ENCODE measurements at places on chromosomes 6 and 20. TPM values are rescaled to one million over a fixed set of nuclear protein-coding genes. Genes with fewer than 3 reads are reported as not detected.
A peak's percentile ranks its signal among the peaks of the same experiment; 100 is the strongest.

DNA sequence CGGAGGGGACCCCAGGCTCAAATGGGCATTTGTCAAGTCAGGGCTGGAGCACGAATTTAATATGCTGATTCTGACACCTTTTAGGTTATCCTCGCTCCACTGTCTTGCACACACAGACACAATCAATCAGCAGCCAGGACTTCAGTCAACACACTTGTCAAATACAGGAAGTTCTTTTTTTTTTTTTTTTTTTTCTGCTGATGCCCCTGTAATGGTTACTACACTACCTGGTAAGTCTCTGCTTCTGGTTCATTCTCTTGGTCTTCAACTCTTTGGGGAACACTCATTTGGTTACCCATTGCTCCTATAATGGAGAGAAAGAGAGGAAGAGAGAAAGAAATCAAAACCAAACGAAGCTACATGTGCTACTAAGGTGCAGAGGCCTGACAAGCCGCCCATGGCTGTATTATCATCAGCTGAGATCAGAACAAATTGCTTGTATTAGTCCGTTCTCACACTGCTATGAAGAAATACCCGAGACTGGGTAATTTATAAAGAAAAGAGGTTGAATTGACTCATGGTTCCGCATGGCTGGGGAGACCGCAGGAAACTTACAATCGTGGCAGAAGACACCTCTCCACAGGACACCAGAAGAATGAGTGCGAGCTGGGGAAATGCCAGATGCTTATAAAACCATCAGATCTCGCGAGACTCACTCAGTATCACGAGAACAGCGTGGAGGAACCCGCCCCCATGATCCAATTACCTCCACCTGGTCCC, 11.8 kb downstream of the BCAS1 start:
- no peaks in the 10 kb centered on the region for H3K36me3 ChIP-seq
- peaks cover 7% of the 10 kb centered on the region for H3K4me1 ChIP-seq
- H3K4me3 ChIP-seq = no peak overlapping the region

GRCh38 chr6:147567141-147567805, 58.8 kb downstream of the SAMD5 start:
- H3K27me3 ChIP-seq = no peaks in the 10 kb centered on the region
- H3K4me3 ChIP-seq = no peak overlapping the region
- H3K4me1 ChIP-seq = no peaks in the 10 kb centered on the region
- no peak overlapping the region for H3K27ac ChIP-seq
- no peak for DNase-seq

GRCh38 chr20:3190681-3191111, 13.8 kb downstream of the DDRGK1 start:
- H3K27me3 ChIP-seq = no peaks in the 10 kb centered on the region
- H3K27ac ChIP-seq = no peak overlapping the region
- peaks cover 8% of the 10 kb centered on the region for H3K36me3 ChIP-seq
- no peak overlapping the region for H3K4me3 ChIP-seq
- no peak for DNase-seq
- H3K4me1 ChIP-seq = peaks cover 4% of the 10 kb centered on the region

DNA sequence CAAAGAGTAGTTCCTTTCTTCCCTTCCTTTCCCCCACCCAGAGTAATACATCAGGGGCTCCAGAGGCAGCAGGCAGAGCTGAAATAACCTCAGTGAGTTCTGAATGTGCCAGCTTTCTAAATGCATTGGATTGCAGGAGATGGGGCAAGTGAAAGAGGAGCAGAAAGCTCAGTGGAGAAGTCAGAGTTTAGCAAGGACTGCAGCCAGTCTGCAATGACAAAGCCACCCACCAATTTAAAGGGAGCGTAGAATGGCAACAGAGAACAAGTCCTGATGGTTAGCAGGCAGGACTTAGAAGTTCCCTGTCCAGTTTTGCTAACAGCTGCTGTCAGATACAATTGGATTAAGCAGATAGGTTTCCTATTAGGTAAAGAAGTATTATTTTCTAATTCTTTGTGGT, 203.4 kb upstream of the RIN2 start:
- no peak overlapping the region for H3K4me3 ChIP-seq
- H3K27ac ChIP-seq = no peak overlapping the region
- H3K4me1 ChIP-seq = peaks cover 5% of the 10 kb centered on the region
- DNase-seq = no peak
- no peaks in the 10 kb centered on the region for H3K36me3 ChIP-seq

DNA sequence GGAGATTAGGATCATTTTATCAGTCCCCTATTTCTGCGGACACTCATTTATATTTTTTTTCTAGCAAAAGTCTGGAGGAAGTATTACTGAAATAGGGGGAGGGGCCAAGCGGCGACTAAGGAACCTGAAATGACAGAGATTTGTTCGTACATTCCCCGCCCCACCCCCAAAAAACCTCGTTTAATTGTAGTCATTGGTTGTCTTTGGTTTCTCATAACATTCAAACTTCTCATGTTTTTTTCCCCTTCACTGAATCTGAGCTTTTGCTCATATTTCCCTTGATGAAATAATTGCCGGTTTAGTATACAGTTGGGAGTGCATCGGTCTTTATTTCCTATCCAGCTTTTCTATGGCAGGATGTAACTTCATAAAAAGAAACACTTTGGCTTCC, 768 bp upstream of the FYN start:
- H3K27me3 ChIP-seq = peaks cover 2% of the 10 kb centered on the region
- peak overlapping the region; percentile 95 for H3K4me3 ChIP-seq
- peak overlapping the region; percentile 92 for H3K27ac ChIP-seq
- DNase-seq = no peak
- peaks cover 4% of the 10 kb centered on the region for H3K36me3 ChIP-seq

- no peaks in the 10 kb centered on the region for H3K36me3 ChIP-seq
- peak; percentile 52 for DNase-seq
These were observed 11.9 kb downstream of the VSTM2L start for GRCh38 chr20:37914672-37915433.

DNA sequence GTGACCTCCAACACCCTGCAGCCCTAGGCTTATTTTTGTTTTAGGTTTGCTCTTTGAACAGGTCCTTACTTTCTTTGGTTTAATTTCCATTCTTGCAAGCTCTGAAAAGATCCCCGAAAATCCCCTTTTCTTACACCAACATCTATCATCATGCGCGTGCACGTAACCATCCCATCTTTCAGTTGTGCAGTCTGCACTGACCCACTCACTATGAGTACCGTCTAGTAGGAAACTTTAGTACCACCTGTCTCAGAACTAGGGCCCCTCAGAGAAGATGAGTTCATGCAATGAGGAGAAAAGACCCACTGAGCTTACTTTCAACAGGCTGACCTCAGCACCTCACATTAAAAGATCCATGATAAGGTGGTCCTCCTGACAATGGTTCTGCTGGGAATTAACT, 120.6 kb upstream of the AGPAT4 start:
- no peak overlapping the region for H3K4me3 ChIP-seq
- no peaks in the 10 kb centered on the region for H3K36me3 ChIP-seq
- peaks cover 7% of the 10 kb centered on the region for H3K27me3 ChIP-seq
- H3K4me1 ChIP-seq = no peaks in the 10 kb centered on the region
- no peak for DNase-seq
- no peak overlapping the region for H3K27ac ChIP-seq

DNA sequence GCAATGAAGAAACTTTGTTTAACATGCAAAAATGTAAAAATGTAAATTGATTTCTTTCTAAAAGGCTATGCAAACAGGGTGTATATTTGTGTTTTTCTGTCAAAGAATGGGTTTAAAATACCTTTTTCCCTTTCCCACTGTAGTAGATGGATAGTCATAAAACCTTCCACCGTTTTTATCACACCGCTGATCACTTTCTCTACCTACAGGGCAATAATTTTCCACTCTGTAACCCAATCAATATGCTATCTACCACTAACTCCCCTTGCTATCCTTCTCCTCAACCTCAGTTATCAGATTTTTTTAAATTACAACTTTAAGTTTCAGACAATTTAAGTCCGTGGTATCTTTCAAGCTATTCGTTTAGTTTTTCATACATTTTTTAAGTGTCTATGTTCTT, 91.4 kb upstream of the ARID1B start:
- no peaks in the 10 kb centered on the region for H3K36me3 ChIP-seq
- DNase-seq = no peak
- peak overlapping the region; percentile 21 for H3K27ac ChIP-seq

DNA sequence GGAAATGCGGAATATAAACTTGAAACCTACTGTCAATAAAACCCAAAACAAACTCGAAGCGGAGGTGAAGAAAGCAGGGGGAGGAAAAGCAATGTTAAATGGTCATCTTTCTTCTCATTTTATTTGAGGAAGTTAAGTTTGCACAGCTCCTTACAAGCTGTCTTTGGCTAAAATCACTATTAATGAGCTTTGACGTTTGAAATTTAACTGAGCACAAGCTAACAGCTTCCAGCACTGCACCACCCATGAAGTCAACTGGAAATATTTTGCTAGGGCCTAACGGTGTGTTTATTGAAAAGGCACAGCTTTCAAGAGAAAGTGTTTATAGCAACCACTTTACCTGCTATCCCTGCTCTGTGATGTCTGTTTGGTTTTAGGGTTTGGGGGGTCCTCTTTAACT, 103.8 kb downstream of the PKHD1 start:
- DNase-seq = no peak
- H3K27ac ChIP-seq = no peak overlapping the region
- no peaks in the 10 kb centered on the region for H3K36me3 ChIP-seq
- H3K27me3 ChIP-seq = peaks cover 2% of the 10 kb centered on the region

- H3K27me3 ChIP-seq = no peaks in the 10 kb centered on the region
- H3K27ac ChIP-seq = no peak overlapping the region
- no peaks in the 10 kb centered on the region for H3K36me3 ChIP-seq
These were observed 50.3 kb downstream of the LGSN start for GRCh38 chr6:63269470-63269869.

DNA sequence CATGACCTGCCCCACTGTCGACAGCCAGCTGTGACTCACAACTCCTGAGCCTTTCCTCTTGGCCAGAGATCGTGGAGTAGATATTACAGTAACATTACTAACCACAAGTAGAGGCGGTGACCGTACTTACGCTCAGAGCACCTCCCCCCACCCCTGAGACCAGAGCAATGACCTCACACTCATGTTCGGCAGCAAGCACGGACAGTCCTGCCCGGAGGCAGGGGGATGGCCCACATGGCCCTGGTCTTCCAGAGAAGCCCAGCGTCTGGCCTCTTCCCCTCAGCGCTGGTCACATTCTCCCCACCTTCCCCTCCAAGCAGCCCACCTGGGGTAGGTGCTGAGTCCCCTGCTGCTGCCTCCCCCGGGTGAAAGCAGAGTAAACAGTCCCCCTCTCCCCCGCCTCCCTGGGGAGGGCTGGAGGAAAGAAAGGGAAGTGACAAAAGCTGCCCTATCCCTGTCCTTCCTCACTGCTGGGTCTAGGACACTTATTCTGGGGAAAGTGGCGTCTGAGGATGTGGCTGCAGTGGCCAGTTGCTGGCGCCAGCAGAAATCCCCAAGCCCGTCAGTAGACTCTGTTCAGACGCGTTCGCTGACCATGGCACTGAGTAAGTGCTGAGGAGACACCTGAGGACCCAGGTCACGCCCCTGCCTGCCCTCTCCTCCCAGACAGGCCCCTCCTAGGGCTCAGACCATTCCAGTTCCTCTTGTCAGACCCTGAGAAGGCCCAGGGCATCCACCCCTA, 68.5 kb downstream of the MRPL14 start:
- peaks cover 6% of the 10 kb centered on the region for H3K36me3 ChIP-seq
- H3K4me3 ChIP-seq = no peak overlapping the region
- DNase-seq = no peak
- peaks cover 19% of the 10 kb centered on the region for H3K4me1 ChIP-seq
- H3K27me3 ChIP-seq = peaks cover 5% of the 10 kb centered on the region

DNA sequence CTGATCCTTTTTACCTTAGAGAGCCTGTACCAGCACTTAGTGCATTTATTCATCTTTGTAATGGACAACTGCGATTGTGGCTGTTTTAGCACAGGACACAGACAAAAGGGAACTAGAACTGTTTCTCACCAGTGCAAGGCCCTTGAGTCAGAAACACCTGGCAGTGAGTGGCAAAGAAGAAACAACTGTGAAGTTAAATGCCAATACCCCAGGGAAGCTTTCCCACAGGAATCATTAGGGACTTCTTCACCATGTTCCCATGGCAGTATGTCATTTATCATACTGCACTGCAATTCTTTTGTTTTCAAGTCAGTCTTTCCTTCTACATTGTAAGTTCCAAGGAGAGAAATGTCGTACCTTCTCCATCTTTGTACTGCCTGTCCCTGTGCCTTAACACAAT, 28.6 kb upstream of the CDYL start:
- no peak for DNase-seq
- no peaks in the 10 kb centered on the region for H3K4me1 ChIP-seq
- no peaks in the 10 kb centered on the region for H3K36me3 ChIP-seq
- peaks cover 4% of the 10 kb centered on the region for H3K27me3 ChIP-seq
- no peak overlapping the region for H3K27ac ChIP-seq

- H3K27me3 ChIP-seq = peaks cover 4% of the 10 kb centered on the region
- no peak overlapping the region for H3K4me3 ChIP-seq
- H3K36me3 ChIP-seq = peaks cover 3% of the 10 kb centered on the region
- no peak for DNase-seq
These were observed 52.7 kb downstream of the ZDHHC14 start for GRCh38 chr6:157433678-157434081.

- no peak for DNase-seq
- no peaks in the 10 kb centered on the region for H3K27me3 ChIP-seq
- H3K4me3 ChIP-seq = no peak overlapping the region
- H3K4me1 ChIP-seq = peaks cover 1% of the 10 kb centered on the region
- H3K36me3 ChIP-seq = no peaks in the 10 kb centered on the region
These were observed 44.7 kb downstream of the PLAGL1 start for GRCh38 chr6:143963158-143963919.

DNA sequence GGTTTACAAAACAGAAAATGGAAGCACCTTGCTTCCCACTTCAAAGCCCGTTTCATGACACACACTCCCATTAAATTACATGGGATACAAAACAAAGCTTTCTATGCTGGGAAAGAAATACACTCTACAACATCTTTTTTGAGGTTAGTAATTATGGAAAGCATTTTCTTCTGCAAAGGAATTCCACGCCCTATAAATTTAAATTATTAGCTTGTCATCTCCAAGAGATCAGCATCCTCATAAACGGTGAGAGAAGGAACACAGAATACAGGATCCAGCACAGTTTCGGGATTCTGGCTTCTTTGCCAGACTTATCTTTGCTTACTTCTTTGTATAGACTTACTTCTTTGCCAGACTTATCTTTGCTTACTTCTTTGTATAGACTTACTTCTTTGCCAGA, 1.3 kb upstream of the SMPDL3A start:
- DNase-seq = no peak
- no peak overlapping the region for H3K4me3 ChIP-seq
- peaks cover 80% of the 10 kb centered on the region for H3K27me3 ChIP-seq
- H3K36me3 ChIP-seq = peaks cover 2% of the 10 kb centered on the region

GRCh38 chr6:84685983-84686584, 78.3 kb downstream of the TBX18 start:
- no peak overlapping the region for H3K27ac ChIP-seq
- no peaks in the 10 kb centered on the region for H3K36me3 ChIP-seq
- no peaks in the 10 kb centered on the region for H3K4me1 ChIP-seq
- H3K4me3 ChIP-seq = no peak overlapping the region
- no peak for DNase-seq

GRCh38 chr6:63267828-63268227, 52.0 kb downstream of the LGSN start:
- H3K4me3 ChIP-seq = no peak overlapping the region
- no peak for DNase-seq
- no peaks in the 10 kb centered on the region for H3K27me3 ChIP-seq
- H3K27ac ChIP-seq = no peak overlapping the region
- H3K36me3 ChIP-seq = no peaks in the 10 kb centered on the region
- no peaks in the 10 kb centered on the region for H3K4me1 ChIP-seq

Gene SNAI1
- total RNA-seq = 0.40 TPM

Gene BTNL2
- not detected for total RNA-seq

Gene POPDC3
- not detected for total RNA-seq

Gene PSORS1C2
- not detected for total RNA-seq

Gene GPR63
- total RNA-seq = 1.1 TPM

Gene DNPH1
- total RNA-seq = 43.7 TPM

Gene TSBP1
- not detected for total RNA-seq

Gene GSTA3
- not detected for total RNA-seq

Gene C6orf132
- total RNA-seq = 0.14 TPM

Gene TSPYL1
- 66.8 TPM for total RNA-seq

Gene CRYBG1
- total RNA-seq = 34.8 TPM

Gene SIRT5
- total RNA-seq = 15.9 TPM

Gene LY6G6C
- not detected for total RNA-seq

Gene RIMS4
- total RNA-seq = not detected

Data from activated naive CD8-positive, alpha-beta T cell treated with anti-CD3 and anti-CD28 coated beads, Interleukin-2, amount 10 ng/mL, durations not matched to agents 7 days and 5 days (primary cell).